ENCODE measurements at places on chromosomes 2 and 18. TPM values are rescaled to one million over a fixed set of nuclear protein-coding genes. Genes with fewer than 3 reads are reported as not detected.

CNGA3 gene
- total RNA-seq = not detected

AFF3 gene
- not detected for total RNA-seq

DNPEP gene
- 60.8 TPM for total RNA-seq

PRSS56 gene
- not detected for total RNA-seq

TRIM43 gene
- total RNA-seq = not detected

LHCGR gene
- total RNA-seq = not detected
